Hepatocyte (in vitro differentiated cells): ENCODE measurements at places on chromosomes 11 and 22. TPM values are rescaled to one million over a fixed set of nuclear protein-coding genes. Genes with fewer than 3 reads are reported as not detected.
A peak's percentile ranks its signal among the peaks of the same experiment; 100 is the strongest.

DNA sequence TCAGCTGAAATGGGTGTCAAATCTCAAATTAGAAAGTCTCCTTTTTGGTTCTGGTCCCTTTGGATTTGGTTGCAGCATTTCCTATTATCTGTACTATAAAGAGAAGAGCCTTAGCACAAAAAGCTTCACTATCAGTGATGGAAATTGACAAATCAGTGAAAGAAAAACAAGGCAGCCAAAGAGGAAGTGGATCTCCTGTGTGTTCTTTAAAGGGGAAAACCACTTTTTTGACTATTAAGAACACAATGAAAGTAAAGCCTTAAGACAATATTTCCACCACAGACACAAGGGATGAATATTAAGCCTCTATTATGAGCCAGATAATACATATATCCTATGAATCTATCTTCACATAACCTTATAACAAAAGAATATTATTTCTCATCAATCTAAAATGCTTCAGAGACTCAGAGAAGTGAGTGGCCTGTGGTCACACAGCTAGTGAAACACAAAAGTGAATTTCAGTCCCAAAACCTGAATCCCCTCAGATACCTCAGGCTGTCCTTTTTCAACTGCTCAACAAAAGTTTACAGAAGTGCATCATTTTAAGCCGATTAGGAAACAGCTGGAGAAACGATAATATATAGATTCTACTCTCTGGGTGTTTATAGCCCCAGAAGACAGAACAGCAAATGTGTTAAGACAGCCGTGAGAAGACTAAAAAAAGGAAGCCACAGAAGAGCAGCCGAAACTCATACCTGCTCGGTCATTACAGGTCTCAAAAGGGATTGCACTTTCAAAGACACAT lies 24.4 kb upstream of the FSHB start:
- DNase-seq = no peak
- H3K27ac ChIP-seq = no peak overlapping the region
- H3K36me3 ChIP-seq = no peaks in the 10 kb centered on the region
- no peaks in the 10 kb centered on the region for H3K4me1 ChIP-seq
- H3K27me3 ChIP-seq = no peaks in the 10 kb centered on the region

DNA sequence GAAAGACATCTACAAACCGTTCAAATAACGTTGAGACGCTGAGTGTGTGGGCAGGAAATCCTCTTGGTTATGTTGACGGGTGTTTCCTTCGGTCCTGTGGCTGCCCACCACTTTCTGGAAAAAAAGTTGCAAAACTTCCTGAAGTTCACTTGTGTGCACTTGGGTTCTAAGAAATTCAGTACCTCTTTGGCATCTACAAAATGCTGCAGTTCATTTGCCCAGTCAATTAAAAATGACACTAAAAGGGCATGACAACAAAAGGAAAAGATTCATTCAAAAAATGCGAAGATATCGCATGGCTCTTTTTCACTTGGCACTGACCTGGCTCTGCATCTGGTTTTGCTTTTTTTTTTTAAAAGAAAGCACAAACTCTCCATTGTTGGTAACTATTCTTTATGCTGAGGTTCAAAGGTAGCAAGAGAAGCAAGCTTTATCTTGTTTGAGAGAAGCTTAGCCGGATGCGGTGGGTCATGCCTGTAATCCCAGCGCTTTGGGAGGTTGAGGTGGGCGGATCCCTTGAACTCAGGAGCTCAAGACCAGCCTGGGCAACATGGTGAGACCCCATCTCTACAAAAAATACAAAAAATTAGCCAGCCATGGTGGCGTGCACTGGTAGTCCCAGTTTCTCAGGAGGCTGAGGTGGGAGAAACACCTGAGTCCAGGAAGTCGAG lies 10.6 kb upstream of the XBP1 start:
- H3K4me3 ChIP-seq = no peak overlapping the region
- no peaks in the 10 kb centered on the region for H3K36me3 ChIP-seq
- H3K27me3 ChIP-seq = no peaks in the 10 kb centered on the region
- peaks cover 27% of the 10 kb centered on the region for H3K4me1 ChIP-seq
- peak overlapping the region; percentile 10 for H3K27ac ChIP-seq
- no peak for DNase-seq

DNA sequence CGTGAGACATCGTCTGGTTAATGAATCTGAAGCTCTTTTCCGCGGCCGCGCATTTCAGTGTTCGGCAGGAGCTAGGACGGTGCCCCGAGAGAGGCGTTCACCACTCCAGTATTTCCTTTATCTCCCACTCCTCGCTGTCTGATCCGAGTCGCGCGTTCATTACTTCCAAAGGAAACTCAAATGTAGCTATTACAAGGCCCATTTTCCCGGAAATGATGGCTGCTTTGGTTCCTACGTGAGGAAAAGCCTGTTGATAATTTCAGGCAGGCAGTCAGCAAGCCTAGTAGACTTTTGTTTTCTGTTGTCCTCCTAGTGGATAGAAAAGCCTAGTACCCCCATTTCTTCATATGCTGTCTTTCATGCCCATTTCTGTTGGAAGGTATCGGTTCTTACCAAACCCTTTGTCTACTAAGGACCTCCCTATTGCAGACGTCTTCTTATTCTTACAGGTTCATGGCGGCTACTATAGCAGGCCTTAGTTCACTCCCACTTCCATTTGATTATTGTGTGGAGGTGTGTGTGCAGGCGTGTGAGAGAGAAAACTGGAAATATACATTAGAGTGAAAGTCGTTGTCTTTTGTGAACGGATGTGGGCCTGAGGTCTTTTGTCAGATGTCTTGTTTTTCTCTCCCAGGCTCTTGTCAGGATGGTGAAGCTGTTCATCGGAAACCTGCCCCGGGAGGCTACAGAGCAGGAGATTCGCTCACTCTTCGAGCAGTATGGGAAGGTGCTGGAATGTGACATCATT lies 737 bp downstream of the RBM4 start:
- H3K4me1 ChIP-seq = peaks cover 42% of the 10 kb centered on the region
- peak; percentile 60 for DNase-seq
- H3K36me3 ChIP-seq = peaks cover 3% of the 10 kb centered on the region
- peak overlapping the region; percentile 90 for H3K27ac ChIP-seq
- no peaks in the 10 kb centered on the region for H3K27me3 ChIP-seq
- H3K4me3 ChIP-seq = peak overlapping the region; percentile 72

ZDHHC13 gene
- total RNA-seq = 19.4 and 27.1 TPM in 2 replicates
